ENCODE measurements at places on chromosomes 7 and 10.
A peak's percentile ranks its signal among the peaks of the same experiment; 100 is the strongest.

- peak; percentile 6 for DNase-seq
These were observed 9.4 kb upstream of the IRF5 start for GRCh38 chr7:128928159-128928813.

- DNase-seq: no peak
These were observed 12.9 kb downstream of the MMRN2 start for GRCh38 chr10:86944471-86944870.

DNA sequence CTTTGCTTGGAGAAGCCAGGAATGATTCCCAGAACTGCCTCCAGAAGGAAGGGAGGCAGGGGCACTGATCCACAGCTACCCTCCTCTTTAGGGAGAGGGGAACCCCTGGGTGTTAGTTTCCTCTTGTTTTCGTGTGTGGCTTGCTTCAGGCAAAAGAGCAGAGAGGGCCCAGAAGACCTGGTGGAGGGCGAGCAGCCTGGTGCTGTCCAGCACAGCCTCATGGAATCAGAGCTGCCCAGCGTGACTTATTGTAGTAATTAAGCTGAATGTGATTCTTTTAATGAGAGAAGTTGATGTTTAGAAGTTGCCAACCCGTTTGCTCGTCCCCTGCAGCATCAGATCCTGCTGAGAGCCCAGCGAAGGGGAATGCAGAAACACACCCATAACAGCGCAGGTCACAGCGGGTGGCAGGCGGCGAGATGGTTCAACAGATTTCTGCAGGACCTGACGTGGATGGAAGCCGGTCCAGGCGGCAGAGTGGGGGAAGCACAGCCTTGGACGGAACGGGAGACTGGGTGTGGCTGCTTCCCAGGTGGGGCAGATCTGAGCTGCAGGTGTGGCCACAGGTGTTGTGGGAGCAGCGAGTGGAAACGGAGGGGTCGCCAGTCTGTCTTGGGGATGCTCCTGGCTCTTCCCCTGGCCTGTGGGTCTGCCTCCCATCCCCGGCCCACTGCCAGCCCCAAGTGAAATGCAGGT, 53.7 kb upstream of the SHH start:
- peak; percentile 5 for DNase-seq

GRCh38 chr10:118500477-118501104, 94.9 kb downstream of the PRLHR start:
- DNase-seq: no peak

- no peak for DNase-seq
These were observed 18.0 kb upstream of the VCL start for GRCh38 chr10:73979809-73980433.

Measured in activated CD4-positive, CD25-positive, alpha-beta regulatory T cell treated with anti-CD3 and anti-CD28 coated beads, Interleukin-2, amount 50 U/mL, for 72 hours (primary cell).